ENCODE measurements at places on chromosomes 3 and 15.

- no peak for DNase-seq
Observed at GRCh38 chr3:82607391-82607790, 845.9 kb upstream of the GBE1 start.

DNA sequence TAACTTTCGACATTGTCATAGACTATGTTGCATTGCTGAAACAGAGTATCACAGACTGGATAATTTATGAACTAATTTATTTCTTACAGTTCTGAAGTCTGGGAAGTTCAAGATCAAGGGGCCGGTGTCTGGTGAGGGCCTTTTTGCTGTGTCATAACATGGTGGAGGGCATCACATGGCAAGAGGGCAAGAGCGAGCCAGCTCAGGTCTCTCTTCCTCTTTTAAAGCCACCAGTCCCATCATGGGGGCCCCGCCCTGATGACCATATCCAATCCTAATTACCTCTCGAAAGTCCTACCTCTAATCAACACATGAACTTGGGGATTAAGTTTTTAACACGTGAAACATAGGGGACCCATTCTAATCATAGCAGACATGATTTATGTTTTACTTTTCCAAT lies 33.5 kb upstream of the DCUN1D1 start:
- DNase-seq: no peak

GRCh38 chr3:28595372-28595771 lies 246.7 kb upstream of the AZI2 start:
- no peak for DNase-seq

DNA sequence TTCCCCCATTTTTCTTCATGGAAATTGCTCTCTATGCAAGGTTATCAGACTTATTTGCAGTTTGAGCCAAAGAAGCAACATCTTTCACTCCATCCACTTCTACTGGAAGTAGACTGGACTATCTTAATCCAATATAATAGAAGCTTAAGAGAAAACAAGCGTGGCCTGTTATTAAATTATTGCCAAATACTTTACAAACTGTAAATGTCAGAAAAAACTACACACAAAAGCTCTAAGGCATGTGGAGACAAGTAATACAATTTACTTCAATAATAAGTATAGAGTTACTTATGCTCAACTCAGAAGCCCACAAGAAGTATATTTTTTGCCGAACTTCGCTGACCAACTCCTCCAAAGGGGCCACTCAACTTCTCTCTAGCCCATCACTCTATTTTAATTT lies 120.3 kb downstream of the BDH1 start:
- no peak for DNase-seq

GRCh38 chr15:101498717-101499480 lies 9.4 kb upstream of the PCSK6 start:
- DNase-seq: no peak

DNA sequence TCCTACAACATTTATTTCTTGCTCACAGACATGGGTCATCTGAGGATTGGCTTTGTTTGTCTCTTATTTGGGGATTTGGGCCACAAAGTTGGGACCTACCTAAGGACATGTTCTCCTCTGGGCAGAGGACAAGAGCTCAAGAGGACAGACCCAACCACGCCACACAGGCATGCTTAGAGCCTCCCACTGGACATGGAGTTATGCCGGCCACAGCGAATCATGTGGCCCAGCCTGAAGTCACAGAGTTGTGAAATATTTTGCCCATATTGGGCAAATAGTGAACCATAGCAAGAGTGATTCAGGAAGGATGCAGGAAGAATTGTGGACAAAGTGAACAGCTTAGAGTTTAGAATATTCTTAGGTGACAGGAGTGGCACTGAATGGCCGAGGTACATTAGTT lies 9.9 kb downstream of the TRAK1 start:
- DNase-seq: peak; percentile 84

- DNase-seq: no peak
Observed at GRCh38 chr15:25624504-25625177, 185.8 kb upstream of the UBE3A start.

- no peak for DNase-seq
Observed at GRCh38 chr15:69074843-69075224, 60.3 kb downstream of the NOX5 start.

GRCh38 chr3:150503402-150504099 lies 42.7 kb downstream of the SERP1 start:
- no peak for DNase-seq
